ENCODE measurements at places on chromosomes 3 and 15. TPM values are rescaled to one million over a fixed set of nuclear protein-coding genes. Genes with fewer than 3 reads are reported as not detected.

Gene CXCR6
- under 0.01 TPM for total RNA-seq

Gene PLS1
- 1.7 TPM for total RNA-seq

Gene OCA2
- total RNA-seq, result under 0.01 TPM

Gene XCR1
- not detected for total RNA-seq

Gene DLL4
- total RNA-seq, result 1.7 TPM

Gene SCN11A
- not detected for total RNA-seq

Gene ANKUB1
- total RNA-seq, result not detected

Gene SLC9A9
- total RNA-seq, result 2.3 TPM

Gene KNG1
- total RNA-seq, result not detected

Gene CCR3
- not detected for total RNA-seq

Gene HYPK
- total RNA-seq, result 1.4 TPM

Gene RRP9
- 38.6 TPM for total RNA-seq

Gene AP3B2
- not detected for total RNA-seq

Gene UQCC5
- 1.1 TPM for total RNA-seq

Gene MOBP
- not detected for total RNA-seq

Gene KCNMB2
- not detected for total RNA-seq
